ENCODE measurements at places on chromosomes 3 and 15.

- no peak for DNase-seq
Observed at GRCh38 chr15:101541501-101542292, 52.2 kb upstream of the PCSK6 start.

DNA sequence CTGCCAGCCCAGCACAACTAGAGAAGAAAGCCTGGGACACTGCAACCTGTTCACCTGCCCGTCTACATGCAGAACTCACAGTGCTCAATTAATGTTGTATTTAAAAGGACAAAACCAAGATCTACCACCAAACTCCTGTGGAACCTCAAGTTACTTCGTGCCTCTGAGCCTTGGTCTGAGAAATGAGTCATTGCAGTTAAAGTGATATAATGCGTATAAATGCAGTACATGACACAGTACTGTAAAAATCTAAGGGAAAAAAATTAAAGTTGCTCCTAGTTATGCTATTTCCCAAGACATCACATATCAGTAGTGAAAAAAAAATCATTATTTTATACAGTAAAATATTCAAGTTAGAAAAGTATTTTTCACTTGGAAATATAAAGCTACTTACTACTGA lies 138.9 kb downstream of the ZIC4 start:
- DNase-seq = no peak

DNA sequence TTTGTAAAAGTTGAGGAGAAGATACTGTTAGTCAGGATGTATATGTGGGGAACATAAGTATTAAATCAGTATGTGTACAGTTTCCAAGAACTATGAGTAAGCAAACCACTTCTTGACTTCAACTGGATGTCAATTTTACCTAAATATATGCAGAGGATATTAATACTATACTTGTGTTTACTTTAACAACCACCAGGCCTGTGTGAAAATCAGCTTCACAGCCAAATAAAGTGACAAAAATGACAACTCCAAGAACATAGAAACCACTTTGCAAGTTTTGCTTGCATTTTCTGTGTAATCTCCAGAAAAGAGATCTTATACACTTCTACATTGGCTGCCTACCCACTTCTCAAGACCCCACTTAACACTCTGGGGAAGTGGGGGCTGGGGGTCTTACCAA lies 293.3 kb upstream of the RORA start:
- no peak for DNase-seq

DNA sequence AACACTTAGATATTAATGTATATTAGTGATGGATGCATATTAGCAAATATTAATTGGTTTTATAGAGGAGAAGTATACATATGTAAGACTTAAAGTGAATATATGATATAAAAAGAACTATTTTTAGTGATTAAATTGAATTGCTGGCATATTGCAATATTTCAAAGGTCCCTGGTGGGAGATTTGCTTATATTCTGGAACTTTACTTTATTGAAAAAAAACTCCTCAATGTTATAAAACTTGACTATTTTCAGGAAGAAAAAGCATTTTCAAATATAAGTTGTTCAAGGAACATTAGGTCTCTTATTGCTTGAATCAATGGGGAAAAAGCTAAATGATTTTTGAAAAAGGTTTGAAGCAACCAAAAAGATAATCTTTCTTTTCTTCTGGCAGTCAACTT lies 21.4 kb upstream of the OTOL1 start:
- DNase-seq = no peak

- no peak for DNase-seq
Observed at GRCh38 chr3:74613060-74613459, 1.4 kb downstream of the CNTN3 start.

DNA sequence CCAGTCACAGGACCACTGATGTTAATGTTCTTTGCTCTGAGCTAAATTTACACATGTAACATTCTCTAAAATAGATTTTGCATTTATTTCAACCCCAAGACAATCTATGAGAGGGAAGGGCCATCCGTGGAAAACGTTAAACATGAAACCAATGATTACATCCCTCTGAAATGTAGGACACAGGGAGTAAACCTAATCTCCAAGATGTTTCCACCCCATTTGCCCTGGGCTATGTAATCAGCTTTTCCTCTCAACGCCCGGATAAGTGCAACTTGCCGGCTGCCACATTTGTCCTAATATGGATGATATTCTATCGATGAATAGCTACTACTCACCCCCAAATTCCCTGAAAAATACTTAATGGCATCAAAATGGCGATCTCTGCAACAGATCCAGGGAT lies 6.4 kb upstream of the FMN1 start:
- DNase-seq = no peak

- no peak for DNase-seq
Observed at GRCh38 chr3:45252826-45253225, 26.7 kb upstream of the TMEM158 start.

DNA sequence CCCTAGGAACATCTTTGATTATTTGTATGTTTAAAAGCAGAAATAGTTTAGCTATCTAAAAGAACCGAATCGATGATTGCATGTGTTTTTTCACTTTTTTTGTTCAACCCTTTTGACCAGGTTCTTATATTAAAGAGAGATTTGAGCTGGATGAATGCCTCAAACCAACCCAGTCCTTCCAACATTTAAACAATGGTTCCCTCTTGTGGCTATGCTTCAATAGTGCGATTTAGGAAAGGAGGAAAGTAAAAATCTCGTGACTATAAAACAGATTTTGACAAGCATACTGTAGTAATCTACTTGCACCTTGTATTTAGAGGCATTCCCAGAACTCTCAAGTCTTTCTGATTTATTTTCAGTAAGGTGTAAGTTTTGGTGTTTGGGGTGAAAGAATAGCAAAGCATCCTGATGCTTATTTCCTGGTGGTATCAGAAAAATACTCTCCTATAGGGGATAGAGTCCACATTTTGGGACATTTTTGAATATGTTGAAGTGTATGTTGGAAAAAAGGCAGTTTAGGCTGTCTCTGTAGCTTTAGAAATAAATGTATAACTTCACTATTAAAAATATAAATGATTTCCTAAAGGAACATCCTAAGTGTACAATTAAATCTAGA lies 159.6 kb upstream of the KCNH8 start:
- DNase-seq = no peak

GRCh38 chr3:33392703-33393125 lies 47.5 kb downstream of the UBP1 start:
- DNase-seq = no peak

- no peak for DNase-seq
Observed at GRCh38 chr3:127195417-127195816, 2.5 kb downstream of the PRR23E start.

DNA sequence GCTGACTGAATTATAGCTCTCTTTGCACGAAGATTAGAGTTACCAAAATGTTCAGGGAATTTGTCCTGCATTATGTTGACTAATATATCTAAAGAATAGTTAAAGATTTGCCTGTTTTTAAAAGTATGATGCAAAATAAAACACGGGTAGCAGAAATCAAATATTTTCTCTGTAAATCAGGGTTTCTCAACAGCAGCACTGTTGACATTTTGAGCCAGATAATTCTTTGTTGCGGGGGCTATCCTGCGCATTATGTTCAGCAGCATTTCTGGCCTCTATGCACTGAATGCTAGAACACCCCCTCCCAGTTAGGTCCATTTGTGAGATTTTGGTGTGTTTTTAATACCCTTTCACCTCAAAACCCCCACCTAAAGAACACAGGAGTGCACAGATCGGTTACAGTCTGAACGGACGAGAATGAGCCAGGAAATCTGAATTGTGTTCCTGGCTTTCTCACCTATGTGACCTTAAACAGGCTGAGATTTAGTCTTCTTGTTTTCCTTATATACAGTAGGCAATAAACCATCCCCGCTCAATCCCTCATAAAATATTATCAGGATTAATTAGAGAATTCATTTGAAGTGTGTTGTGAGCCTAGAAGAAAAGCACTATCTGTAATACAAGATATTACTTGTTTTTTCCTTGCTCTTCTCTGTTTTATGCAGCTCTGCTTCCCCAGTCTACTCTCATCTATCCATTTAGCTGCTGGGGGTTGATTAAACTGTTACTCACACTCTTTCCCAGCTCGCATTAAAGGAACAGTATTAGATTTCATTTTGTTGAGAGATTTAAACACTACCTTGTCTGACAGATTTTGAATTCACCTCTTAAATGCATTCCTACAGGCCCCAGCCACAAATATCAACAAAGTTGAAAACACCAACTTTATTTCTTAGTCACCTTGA lies 247.5 kb upstream of the GOLIM4 start:
- no peak for DNase-seq

DNA sequence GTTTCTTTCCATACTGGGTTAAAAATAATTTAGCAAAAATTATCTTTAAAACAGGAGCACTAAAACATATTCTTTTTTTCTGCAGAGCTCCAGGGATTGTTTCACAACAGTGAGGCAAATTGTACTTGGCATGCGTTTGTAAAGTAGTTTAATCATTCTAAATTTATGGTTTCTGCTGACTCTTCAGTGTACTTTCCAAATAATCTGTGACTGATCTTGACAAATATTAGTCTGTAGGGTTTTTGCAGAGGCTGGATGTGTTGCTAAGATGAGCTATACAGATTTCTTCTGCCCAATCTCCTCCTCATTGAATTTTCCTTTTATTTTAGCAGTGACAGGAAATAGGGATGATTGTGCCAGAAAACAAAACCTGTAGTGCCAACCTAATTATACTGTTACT lies 328.0 kb upstream of the MANF start:
- no peak for DNase-seq

GRCh38 chr3:18112674-18113375 lies 312.3 kb downstream of the SATB1 start:
- no peak for DNase-seq

- DNase-seq = no peak
Observed at GRCh38 chr3:124663690-124664089, 66.6 kb upstream of the UMPS start.

GRCh38 chr3:59749291-59749690 lies 699.5 kb upstream of the CFAP20DC start:
- DNase-seq = no peak

GRCh38 chr3:195238081-195238571 lies 32.8 kb downstream of the XXYLT1 start:
- no peak for DNase-seq

- no peak for DNase-seq
Observed at GRCh38 chr15:37078566-37078965, 21.8 kb downstream of the MEIS2 start.

- DNase-seq = no peak
Observed at GRCh38 chr3:188417271-188417696, 263.3 kb downstream of the LPP start.

GRCh38 chr3:156483961-156484787 lies 70.7 kb downstream of the SSR3 start:
- DNase-seq = peak; percentile 11

GRCh38 chr3:17190353-17191078 lies 305.8 kb downstream of the PLCL2 start:
- DNase-seq = no peak

DNA sequence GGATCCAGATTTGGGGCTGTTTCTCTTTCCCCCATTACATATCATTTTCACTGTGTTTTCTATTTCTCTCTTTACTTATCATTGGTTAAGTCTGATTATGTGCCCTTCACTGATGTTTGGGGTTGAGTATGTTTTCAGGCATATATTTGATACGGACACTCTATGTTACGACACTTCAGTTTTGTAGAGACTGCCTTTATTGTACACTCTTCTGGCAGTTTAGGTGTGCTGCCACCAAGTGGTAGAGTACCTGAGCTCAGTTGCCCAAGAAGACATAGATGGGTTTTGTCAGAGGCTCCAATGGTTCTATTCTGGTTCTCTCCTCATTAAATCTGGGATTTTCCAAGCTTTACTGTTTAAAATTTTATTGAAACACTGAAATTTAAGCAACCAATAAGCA lies 255.0 kb upstream of the ROPN1 start:
- DNase-seq = no peak

DNA sequence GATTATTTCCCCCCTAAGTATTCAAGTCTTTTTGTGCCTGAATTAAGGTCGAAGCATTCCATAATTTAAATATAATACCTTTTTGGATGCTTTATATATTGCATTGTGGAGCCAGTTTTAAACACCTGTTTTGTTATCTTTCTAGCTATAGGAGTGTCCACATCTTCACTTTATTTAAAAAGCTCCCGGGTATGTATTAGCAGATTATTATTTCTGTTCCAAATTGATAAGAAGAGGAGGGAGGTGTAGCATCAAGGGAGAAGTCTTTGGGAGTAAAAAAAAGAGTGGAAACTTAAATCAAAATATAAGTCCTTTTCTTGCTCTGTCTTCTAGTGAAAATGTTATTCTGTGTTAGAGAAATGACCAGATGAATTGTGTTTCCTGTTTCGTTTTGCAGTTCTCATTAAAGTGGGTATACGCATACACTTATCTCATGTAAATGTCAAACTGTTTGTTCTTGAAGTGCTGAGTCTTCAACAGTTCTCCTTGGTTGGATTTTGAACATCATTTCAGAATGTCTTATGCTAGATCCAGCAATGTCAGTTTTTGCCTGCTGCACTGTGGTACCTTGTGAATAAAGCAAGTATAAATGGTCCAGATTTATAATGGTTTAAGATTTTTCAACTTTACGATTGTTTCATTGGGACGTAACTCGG lies 105.8 kb downstream of the FNDC3B start:
- DNase-seq = no peak

DNA sequence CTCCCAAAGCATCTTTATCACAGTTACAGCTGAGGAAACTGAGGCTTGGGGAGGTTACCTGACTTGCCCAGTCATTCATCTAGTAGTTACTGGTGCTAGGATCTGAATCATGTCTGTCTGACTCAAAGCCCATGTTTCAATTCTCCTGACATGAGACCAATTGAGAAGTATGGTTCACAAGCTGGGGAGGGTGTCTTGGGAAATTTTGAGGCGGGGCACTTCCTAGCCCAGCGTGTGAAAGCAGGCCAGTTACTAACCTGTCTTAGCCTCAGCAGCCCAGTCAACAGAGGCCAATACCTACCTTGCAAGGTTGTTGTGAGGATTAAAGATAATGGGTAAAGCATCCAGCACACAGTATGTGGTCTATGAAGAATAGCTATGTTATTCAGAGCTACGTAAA lies 37.0 kb downstream of the CLDN18 start:
- DNase-seq = no peak

- DNase-seq = no peak
Observed at GRCh38 chr3:147554332-147554731, 145.2 kb downstream of the ZIC1 start.

DNA sequence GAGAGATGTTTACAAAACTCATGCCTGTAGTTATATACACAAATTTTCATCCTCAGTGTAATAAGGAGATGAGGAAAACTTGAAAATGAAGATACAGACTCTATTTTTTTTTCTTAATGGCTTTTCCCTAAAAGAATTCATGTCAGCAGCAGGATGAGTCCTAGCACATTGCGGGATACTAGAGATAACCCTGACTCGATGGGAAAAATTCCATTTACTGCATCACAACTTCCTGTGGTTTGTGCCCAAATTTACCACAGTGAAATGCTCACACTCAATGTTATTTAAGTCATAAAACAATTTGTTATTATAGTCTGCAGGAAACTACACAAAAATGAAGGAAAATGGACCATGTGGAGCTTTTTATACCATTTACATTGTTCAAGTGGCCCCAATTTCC lies 581.9 kb upstream of the ZNF717 start:
- no peak for DNase-seq

Measured in activated CD4-positive, CD25-positive, alpha-beta regulatory T cell (primary cell).